Activated T-helper 9 cell treated with anti-CD3 and anti-CD28 coated beads, Interleukin-2, amount 50 U/mL, for 16 hours (primary cell): ENCODE measurements at places on chromosomes 7 and 10.

DNA sequence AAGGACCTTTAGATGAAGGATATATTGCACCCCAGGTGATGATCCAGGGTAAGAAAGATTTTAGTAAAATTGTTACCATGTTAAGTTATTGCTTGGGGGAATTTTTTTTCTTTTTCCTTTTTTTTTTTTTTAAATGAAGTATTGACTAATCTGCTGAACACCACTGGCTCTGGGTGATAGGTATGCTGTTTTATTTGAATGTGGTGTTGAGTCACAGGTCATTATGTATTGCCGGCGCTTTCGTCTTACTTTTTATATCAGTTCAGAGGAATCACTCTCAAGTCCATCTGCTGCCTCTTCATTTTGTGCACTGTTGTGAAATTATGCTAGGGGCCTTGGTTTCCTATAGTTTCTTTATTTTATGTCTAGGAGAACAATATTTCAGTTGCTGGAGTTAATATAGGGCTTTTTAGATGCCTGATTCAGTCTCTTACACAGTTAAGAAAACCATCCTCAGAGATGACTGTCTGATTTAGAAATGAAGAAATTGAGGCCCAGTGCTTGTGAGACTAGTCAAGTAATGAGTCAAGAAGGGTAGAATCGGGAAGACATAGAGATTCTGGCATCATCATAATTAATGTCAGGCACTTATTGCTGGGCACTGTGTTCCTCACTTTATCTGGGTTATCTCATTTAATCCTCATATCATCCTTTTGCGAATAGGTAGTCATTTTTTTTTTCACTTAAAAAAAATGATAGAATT lies 38.7 kb downstream of the NRF1 start:
- no peak for DNase-seq

- no peak for DNase-seq
These were observed 370.8 kb downstream of the CDC14C start for GRCh38 chr7:49295146-49295545.

DNA sequence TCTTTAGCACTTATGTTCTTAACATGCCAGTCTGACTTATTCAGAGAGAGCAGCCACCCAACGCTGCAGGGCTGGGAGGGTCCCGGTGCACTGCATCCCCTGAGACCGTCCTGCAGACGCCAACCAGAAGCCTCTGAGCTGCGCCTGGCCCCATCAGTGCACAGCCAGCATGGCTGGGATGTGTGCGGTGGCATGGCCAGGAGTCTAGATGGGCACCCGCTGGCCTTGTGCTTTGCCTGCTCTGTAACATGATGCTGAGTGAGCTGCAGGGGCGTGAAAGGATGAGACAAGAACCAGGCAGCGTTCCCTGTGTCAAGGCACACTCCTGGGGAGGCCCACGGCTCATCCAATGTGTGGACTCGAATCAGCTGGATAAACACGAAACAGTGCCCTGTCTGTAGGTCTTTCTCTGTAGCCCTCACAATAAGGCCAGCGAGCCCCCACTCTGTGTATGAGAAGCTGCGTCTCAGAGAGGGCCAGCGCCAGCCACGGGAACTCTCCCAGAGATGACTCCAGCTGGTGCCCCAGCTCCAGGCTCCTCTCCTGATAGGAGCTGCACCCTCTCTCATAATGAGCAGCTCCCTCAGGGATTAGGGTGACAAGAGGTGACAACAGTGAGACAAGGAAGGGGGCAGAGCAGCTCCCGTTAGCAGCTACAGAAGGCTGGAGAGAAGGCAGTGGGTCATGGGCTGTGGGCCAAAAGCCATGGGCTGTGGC lies 96.8 kb downstream of the TNS3 start:
- DNase-seq: no peak

GRCh38 chr7:4797858-4798705 lies 22.7 kb downstream of the AP5Z1 start:
- peak; percentile 47 for DNase-seq

- no peak for DNase-seq
These were observed 101.8 kb upstream of the RET start for GRCh38 chr10:42975005-42975493.
